Stimulated activated naive B cell treated with anti-CD40 and anti-IgM and Interleukin-4, amounts not matched to agents 10 μg/mL and 1 μg/mL and 100 μg/mL, for 72 hours (primary cell): ENCODE measurements at places on chromosomes 1 and 21.

DNA sequence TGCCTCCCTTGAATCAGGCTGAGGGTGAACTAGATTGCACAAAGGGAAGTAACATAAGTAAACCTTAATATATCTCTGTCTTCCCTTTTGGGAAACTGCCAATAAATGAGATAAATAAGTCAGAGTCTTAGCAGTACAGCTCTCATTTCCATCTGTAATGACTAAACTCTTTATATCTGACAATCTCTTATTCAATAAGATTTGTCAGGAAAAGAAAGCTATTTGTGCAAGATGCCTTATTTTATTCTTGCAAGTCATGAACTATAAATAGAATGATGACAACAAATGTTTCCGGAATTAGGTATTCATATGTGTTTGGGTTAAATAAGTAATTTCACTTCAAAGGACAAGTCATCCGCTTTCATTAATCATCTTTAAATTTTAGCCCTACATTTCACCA is 229.2 kb downstream of the PTGER3 start:
- DNase-seq = no peak

GRCh38 chr1:110409316-110409715 is 1.8 kb upstream of the LAMTOR5 start:
- no peak for DNase-seq

DNA sequence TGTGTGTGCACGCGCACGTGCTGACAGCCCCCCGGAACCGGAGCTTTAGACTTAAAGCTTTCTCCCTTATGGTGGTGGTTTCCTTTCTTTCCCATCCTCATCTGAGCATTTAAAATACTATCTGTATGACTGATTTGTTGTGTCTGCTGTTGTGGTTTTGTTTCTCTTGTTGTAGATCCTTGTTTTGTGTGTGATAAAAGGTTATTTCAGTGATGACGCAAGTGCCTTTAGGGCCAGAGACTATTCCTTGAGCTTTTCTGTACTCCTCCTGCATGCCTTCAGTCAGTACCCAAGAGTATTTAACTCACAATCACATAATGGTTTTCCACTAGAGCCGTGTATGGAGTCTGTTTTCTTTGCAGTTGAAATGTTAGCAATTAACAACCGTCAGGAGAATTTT is 45.4 kb downstream of the LCA5L start:
- no peak for DNase-seq

GRCh38 chr1:201354151-201354900 is 23.2 kb downstream of the TNNT2 start:
- no peak for DNase-seq

GRCh38 chr1:193036337-193037047 is 22.7 kb downstream of the UCHL5 start:
- DNase-seq = no peak

DNA sequence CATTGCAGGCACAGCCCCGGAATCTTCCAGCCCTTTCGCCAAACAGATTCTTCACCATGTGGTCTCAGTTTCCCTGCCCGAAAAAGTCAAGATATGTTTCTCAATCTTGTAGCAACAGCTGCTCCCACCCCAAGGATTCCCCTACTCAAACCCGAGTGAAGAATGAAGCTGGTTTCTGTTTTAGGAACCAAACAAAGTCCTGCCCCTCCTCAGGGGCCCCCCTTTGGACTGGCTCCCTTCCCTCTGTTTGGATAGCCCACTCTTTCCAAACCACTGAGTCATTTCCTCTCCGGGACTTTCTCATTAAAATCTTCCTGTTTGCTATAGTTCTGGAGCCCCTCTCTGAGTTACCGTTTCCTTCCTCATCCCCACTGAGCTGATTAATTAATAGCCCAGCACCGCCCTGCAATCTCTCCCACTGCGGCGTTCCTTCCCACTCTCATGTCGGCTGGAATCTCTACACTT is 100.9 kb downstream of the TSEN15 start:
- no peak for DNase-seq

GRCh38 chr1:162028726-162029125 is 5.1 kb upstream of the OLFML2B start:
- DNase-seq = peak; percentile 48

- no peak for DNase-seq
These were observed 3.2 kb downstream of the MTF2 start for GRCh38 chr1:93082313-93082712.

DNA sequence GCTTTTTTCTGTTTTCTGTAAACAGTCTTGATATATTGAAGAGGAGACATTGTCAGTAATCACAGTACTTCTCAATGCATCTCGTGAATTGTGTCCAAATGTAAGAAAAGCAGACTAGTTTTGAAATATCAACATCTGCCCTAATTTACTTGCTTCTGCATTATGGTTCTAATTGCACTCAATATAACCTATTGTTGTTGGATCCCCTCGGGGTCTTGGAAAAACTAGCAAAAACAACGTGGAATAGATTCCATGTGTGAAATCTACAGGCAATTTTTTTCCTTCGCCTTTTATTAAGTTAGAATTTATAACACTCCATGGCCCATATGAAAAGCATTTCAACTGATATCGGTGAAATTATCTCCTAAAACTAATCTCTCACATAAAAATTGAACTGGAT is 236.5 kb downstream of the TTLL7 start:
- no peak for DNase-seq

GRCh38 chr1:186882372-186883134 is 53.8 kb downstream of the PLA2G4A start:
- no peak for DNase-seq

DNA sequence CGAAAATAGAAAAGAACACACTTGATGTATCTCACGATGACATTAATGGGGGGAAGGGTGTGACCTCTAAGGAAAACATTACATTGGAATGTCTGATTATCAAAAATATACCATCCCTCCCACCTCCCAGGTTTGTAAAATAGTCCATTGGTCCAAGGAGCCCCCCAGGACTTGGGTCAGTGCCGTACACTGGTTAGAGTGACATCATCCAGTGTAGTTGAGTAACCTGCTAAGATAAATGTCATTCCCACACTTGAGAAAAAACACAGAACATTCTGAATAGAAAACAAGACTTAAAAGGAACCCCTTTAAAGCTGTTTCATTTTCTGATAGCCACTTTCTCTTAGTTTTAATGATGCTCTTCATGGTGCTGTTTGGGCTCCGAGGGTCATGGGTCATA is 15.2 kb downstream of the DDX20 start:
- DNase-seq = no peak

GRCh38 chr1:156177919-156178654 is 15.8 kb upstream of the SLC25A44 start:
- DNase-seq = no peak

- DNase-seq = no peak
These were observed 135.5 kb upstream of the ERRFI1 start for GRCh38 chr1:8161546-8162105.
